ENCODE measurements at places on chromosomes 2 and 18. TPM values are rescaled to one million over a fixed set of nuclear protein-coding genes. Genes with fewer than 3 reads are reported as not detected.

DNA sequence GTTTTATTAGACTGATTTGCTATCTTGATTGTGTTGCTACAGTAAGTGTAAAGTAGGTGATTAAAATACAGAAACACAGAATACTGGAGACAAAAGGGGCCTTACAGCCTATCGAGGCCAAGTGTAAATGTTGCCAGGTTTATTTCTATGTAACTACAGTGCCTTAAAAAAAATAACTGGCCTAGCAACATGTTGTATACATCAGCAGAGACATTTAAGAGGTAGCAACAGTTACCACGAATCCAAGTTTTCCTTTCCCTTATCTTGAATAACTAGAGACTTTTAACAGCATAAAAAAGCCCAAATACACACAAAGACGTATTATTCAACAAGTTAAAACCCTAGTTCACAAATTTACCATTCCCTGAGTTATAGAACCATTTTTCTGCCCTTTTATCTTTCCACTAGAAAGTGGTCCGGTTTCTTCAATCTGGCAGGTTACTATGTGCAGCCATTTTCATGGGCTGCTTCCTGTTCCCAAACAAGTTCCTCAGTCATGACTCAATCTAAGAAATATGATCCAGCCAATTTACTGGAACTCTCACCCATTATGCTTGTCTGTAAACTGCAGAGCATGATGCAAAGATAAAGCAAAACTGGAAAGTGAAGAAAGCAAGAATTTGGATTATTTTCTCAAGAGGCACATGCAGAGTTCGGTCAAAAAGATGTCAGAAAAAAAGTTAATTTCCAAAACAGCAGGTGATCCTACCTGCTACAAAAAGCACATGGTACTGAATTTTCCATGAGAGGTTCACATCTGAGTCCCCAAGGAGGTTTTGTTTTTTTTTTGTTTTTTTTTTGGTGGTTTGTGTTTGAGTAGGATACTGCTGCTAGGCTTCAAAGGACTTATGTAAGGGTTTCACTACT lies 22.2 kb downstream of the NFE2L2 start:
- DNase-seq: peak; percentile 32

RHOB gene
- total RNA-seq: 274 TPM

DNA sequence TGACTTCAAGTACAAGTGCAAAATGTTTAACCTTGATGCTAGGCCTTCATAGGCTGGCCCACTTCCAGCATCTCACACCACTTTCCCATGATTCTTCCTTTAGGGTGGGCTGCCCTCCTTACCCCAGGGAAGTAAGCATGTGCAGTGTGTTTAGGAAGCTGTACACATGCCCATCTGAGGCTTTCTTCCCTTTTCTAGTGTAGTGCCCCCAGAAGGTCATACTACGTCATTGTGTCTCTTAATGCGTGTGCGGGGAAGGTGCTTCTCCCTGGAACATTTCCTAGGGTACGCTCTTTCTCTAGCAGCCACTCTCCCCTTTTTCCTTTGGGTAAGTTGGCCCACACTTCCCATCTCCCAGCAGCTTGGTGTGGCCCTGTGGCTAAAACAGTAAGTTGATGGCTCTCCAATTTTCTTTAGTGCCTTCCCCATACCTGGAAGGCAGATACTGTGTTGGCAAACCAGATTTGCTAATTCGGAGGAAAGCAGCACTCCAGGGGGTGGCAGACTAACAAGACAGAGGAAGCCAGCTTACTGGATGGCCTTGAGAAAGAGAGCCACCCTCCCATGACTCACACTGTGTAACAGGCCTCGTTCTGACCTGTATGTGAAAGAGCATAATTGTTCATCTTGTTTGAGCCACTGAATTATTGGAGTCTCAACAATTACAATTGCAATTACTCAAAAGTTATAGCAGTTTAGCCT lies 1.1 kb upstream of the SULT6B1 start:
- no peak for DNase-seq

LINC00305 gene
- not detected for total RNA-seq

IGFBP2 gene
- total RNA-seq: 134 TPM

PLEKHH2 gene
- 2.1 TPM for total RNA-seq

GRCh38 chr2:219638948-219639755 lies 11.7 kb downstream of the SLC4A3 start:
- DNase-seq: no peak

STARD7 gene
- 117 TPM for total RNA-seq

DNA sequence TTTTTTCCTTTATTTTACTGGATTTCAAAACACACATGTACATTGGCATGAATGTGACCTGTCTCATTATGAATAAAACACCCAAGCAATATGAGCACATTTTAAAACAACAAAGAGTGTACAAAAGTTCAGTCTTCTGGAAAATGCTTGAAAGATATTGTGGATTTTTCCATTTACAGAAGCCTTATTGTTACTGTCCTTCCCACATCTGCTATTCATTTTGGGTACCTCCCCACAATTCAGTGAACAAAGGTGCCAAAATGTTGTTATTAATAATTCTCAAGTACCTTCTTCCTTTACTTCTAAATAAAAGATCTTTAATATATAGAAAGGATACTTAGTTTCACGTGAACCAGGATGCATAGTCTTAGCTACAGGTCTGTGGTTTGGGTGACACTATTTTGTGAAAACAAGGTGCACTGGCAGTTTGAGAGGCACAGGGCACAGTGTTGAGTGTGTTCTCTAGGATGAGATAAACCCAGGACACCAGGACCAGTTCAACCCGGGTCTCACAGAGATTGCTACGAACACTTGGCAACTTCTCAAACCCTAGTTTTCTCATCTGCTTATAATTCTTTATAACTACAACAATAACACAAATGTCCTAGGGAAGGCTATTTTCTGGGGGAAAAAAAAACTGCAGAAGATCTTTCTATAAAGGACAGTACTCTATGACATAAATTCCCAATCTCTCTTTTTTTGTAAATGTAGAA lies 84.5 kb upstream of the GALNT5 start:
- peak; percentile 68 for DNase-seq

PTPN4 gene
- total RNA-seq: 14.0 TPM

ARHGAP15 gene
- total RNA-seq: not detected

- peak; percentile 81 for DNase-seq
Observed at GRCh38 chr2:47437287-47437686, 34.3 kb downstream of the MSH2 start.

ARHGAP28 gene
- 0.61 TPM for total RNA-seq

DNA sequence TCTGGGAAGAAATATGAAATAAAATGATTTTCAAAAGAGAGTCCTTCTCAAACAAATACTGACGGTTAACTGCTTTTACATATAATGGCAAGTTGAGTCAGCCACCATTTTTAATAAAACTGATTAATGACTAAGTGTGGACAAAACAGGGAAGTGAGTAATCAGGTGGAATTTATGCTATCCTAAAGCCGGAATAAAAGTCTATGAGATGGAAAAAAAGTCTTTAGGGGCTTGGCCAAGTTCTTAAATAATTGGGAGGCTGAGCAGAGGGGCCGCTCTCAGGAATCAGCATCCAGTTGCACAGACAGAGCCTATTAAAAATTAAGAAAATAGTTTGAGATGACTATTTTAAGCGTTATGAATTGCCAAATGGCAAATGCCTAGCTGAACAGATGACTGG lies 58.6 kb upstream of the AFF3 start:
- DNase-seq: no peak

- DNase-seq: no peak
Observed at GRCh38 chr2:70828914-70829824, 6.4 kb downstream of the CD207 start.

DNA sequence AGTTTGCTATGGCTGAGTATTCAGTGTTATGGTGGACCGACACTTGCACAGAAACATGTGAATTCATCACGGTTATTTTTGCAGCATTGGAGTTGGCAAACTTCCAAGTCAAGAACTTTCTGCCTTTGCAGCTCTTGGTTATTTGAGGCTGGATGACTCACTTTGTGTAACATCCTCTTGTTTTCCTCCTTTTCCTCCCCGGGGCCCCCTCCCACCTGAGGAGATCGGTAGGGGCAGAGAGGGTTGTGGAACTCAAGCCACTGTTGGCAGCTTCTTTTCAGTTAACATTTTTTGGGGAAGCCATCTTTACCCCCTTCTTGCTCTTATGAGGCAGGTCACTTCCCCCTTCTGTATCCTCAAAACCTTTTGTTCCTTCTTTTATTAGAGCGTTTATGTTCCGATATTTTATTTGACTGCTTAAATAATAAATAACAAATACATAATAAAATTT lies 48.6 kb downstream of the DDX1 start:
- DNase-seq: no peak

PLGLB1 gene
- total RNA-seq: 0.92 TPM

DNA sequence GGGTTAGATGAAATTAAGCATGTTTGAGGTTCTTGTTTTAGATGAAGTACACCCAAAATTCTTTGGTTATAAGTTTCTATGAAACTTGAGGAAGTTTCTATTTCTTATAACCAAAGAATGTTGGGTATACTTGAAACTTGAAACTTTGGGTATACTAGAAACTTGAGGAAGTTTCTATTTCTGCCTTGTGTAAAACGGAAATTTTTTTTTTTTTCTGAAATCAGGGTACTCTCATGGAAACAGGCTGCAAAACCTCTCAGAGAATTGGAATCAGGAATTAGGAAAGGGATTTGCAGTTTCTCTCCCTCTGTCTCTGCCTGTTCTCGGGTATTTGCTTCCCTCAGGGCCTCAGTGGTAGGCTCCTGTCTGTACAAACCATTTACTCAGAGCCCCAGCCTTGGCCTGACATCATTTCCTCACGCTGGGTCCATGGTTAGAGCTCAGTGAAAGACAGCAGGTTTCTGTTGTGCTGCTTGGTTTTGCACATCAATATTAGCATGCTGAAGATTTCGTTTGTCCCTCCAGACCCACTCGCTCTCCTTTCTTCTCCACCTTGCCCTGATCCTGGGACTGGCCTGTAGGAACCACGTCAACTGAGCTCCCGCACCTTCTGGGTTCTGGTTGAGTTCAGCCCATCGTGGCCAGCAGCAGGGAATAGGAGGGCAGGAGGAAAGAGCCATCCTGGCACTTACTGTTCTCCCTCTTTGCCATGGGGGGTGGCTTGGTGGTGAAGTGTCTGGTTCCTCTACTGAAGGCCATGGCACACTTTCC lies 106.4 kb downstream of the POLR1A start:
- peak; percentile 43 for DNase-seq

DNA sequence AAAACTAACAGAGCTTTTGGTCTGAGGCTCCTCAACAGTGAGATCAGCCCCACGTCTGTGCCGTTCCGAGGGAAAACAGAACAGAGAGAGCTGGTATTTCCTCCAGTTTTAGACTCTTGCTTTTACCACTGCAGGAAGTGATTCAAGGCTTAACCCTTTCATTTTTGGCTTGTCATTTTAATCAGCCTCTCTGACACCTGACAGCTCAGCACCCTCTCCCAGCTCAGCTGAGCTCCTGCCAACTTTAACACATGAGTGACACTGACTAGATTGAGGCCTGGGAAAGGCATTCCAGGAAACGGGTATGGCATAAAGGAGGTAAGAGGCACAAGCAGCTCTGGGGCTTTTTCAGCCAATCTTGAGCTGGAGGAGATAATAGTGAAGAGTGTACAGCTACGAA lies 239.4 kb upstream of the SKOR2 start:
- DNase-seq: no peak

DNA sequence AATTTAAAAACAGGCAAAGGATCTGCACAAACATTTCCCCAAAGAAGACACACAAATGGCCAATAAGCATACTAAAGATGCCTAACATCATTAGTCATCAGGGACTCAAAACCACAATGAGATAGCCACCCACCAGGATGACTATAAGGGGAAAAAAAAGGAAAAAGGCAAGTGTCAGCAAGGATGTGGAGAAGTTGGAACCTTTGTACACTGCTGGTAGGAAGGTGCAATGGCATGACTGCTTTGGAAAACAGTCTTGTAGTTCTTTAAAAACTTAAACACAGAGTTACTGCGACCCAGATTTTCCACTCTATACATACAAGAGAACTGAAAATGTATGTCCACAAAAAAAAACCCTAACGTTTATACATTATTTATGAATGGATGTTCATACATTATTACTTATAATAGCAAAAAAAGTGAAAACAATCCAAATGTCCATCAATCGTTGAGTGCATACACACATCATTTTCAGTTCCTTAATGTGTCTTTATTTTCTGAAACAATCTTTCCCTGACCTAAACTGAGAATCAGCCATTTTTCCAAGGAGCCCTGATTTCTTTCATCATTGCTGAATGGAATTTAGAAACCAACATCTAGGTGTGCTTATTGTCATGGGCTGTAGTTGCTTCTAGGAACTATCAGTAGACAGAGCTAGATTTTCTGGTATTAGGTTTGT lies 64.7 kb upstream of the TLK1 start:
- DNase-seq: no peak

ANKRD30BL gene
- total RNA-seq: not detected

POLR1A gene
- total RNA-seq: 47.4 TPM

DNA sequence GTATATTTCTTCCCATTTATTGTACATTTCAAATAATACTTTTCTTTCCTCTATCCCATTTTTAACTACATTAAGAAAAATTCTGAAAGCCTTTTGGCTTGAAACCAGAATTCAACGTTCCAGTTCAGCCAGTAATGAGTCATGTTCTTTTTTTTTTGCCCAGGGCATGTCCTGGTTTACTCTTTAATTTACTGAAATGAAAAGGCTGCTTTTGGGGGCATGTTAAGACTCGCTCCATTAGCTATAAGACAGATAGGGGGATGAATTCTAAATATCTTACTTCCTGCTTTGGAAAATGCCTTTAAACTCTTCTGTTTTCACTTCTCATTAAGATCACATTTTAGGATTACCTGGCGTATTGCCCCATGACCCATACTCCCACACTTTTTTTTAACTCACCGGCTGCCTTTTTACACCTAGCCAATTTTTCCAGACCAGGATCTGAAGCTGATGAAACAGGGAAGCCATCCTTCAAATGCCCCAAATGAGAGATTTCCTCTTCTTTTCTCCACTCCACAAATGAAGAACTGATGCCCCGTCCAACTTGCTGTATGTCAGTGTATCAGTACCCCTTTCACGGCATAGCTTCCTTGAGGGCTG lies 585 bp downstream of the ABCA12 start:
- DNase-seq: no peak

OBSL1 gene
- 117 TPM for total RNA-seq

GRCh38 chr2:240930631-240931318 lies 24.6 kb downstream of the CROCC2 start:
- no peak for DNase-seq

PPM1B gene
- 29.8 TPM for total RNA-seq

GRCh38 chr2:11889854-11890253 lies 143.4 kb downstream of the LPIN1 start:
- DNase-seq: no peak

GRCh38 chr2:5231287-5231686 lies 460.9 kb upstream of the SOX11 start:
- no peak for DNase-seq

GRCh38 chr2:180343528-180344345 lies 336.6 kb upstream of the CWC22 start:
- DNase-seq: no peak

- no peak for DNase-seq
Observed at GRCh38 chr18:65288908-65289307, 461.9 kb upstream of the CDH7 start.

DNA sequence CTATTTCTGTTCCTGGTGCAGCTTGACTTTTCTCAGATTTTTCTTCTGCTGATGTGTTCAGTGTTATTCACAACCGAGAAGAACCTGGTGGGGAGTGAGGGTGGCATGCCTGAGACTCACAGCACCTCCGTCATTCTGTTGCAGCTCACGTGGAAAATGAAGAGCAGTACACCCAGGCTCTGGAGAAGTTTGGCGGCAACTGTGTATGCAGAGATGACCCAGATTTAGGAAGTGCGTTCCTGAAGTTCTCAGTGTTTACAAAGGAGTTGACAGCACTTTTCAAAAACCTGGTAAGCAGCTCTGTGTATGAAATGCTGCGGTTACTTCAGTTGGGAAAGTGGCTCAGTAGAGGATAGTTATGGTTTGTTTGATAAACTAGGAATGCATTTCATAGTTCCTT lies 90.5 kb downstream of the ASAP2 start:
- DNase-seq: no peak
